Esophagus muscularis mucosa (tissue), 4 donors: ENCODE measurements at places on chromosomes 16 and 17. TPM values are rescaled to one million over a fixed set of nuclear protein-coding genes. Genes with fewer than 3 reads are reported as not detected.

- DNase-seq: no peak
These were observed 33.3 kb downstream of the CBFA2T3 start for GRCh38 chr16:88943741-88944140.

- no peak for DNase-seq
These were observed 435.5 kb downstream of the CA10 start for GRCh38 chr17:51722994-51723393.

- DNase-seq: no peak
These were observed 49.1 kb downstream of the GRB2 start for GRCh38 chr17:75356260-75356937.

Gene G6PC1
- total RNA-seq: not detected

Gene ALOX12
- not detected for total RNA-seq
